Neural progenitor cell (in vitro differentiated cells): ENCODE measurements at places on chromosomes 11 and 22. TPM values are rescaled to one million over a fixed set of nuclear protein-coding genes. Genes with fewer than 3 reads are reported as not detected.

The CXCR5 gene
- total RNA-seq: not detected in 2 replicates

The MYO7A gene
- 0.97 and 2.7 TPM in 2 replicates for total RNA-seq

The TRPC6 gene
- total RNA-seq: 0.09 and 0.17 TPM in 2 replicates

The BCO2 gene
- 0.87 TPM in 1 of 2 replicates, not detected in the other for total RNA-seq

The TTC36 gene
- 0.62 TPM in 1 of 2 replicates, not detected in the other for total RNA-seq

The VPREB1 gene
- total RNA-seq: not detected in 2 replicates

The NDUFC2 gene
- 36.7 and 89.5 TPM in 2 replicates for total RNA-seq

The VPS26B gene
- 17.6 and 19.5 TPM in 2 replicates for total RNA-seq

The NAT10 gene
- 42.9 and 44.6 TPM in 2 replicates for total RNA-seq

DNA sequence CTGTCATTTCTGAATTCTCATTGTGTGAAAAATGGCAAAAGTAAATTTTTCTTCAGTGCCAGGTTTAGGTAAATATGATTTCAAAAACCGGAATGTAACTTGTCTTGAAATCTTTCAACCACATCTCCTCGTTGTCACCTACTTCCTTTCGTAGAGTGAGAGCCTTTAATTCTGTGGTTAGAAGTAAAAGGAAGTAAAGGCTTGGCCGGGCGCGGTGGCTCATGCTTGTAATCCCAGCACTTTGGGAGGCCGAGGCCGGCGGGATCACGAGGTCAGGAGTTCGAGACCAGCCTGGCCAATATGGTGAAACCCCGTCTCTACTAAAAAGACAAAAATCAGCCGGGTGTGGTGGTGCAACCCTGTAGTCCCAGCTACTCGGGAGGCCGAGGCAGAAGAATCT is 29.8 kb downstream of the SGSM3 start:
- DNase-seq: no peak

DNA sequence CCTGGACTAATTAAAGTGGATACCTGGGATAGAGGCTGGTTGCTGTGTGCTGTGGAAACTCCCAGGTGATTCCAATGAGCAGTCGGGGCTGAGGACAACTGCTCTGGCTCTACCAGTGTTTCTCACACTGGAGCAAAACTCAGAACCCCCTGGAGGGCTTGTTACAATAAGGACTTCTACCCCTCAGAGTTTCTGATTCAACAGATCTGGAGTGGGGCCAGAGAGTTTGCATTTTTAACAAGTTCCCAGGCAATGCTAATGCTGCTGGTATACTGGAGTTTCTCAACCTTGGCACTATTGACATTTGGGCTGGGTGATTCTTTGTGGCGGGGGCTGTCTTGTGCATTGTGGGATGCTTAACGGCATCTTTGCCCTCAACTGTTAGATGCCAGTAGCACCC is 353.7 kb downstream of the MIAT start:
- no peak for DNase-seq

- no peak for DNase-seq
These were observed 107.2 kb upstream of the ANO1 start for GRCh38 chr11:69970785-69971535.

- no peak for DNase-seq
These were observed 56.7 kb upstream of the CLPB start for GRCh38 chr11:72491001-72491400.

DNA sequence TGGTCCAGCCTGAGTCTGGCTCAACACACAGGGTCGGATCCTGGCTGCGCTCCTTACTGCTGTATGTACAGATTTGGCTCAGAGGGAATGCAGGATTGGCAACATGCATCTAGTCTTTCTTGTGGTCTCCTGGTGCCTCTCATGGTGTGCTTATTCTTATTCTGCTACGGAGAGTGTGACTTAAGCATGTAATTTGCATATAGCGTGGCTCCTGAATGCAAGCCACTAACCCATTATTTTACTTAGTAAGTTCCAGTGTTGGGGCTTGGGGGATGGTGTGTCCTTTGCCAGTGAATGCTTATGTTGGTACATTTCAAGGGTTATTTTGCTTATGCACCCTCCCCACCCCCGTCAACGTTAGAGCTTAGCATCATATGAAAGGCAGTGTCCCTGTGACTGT is 51.2 kb downstream of the PTPRJ start:
- DNase-seq: no peak

- DNase-seq: no peak
These were observed 101.3 kb downstream of the RRM1 start for GRCh38 chr11:4195909-4196308.

DNA sequence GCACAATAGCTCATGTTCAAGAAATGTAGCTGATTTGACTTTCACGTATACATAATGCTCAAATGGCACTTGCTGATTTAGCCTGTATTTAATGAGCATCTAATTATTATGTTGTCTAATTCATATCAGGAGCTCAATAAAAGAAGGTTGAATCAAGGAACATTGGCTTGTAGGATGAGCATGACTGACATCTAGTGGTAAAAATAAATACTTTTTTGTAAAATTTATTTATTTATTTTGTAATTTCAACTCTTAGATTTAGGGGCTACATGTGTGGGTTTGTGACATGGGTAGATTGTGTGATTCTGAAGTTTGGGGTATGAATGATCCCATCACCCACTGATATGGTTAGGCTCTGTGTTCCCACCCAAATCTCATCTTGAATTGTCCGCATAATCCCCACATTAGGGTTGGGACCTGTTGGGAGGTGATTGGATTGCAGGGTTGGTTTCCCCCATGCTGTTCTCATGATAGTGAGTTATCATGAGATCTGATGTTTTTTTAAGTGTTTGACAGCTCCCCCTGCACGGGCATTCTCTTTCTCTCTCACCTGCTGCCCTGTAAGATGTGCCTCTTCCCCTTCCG is 1.7 kb upstream of the OR52E5 start:
- DNase-seq: no peak

DNA sequence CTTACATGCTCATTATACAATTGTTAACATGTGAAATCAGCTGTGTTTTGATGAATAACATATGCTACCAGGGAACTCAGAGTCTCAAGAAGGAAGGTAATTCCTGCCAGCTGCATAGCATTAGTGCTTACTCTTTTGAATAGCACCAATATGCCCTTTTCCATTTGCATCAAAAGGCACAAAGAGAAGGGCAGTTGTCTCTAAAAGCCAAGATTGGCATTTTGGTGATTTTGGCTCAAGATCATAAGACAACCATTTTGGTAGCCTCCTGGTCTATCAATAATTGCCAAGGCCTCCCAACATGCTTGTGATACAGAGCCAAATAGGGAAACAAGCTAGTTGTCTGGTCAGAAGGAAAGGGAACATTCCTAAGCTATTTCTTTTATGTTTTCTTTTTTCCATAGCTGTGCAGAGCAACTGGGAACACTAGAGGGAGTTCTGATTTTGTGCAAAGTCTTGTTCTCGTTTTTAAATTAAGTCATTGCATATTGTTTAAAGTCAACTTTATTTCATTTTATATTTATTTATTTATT is 416.7 kb upstream of the CHORDC1 start:
- DNase-seq: peak; percentile 26

GRCh38 chr11:20608934-20609333 is 9.5 kb downstream of the SLC6A5 start:
- DNase-seq: no peak

- DNase-seq: no peak
These were observed 238.1 kb downstream of the SWAP70 start for GRCh38 chr11:9901943-9902342.

- DNase-seq: no peak
These were observed 35.3 kb upstream of the XBP1 start for GRCh38 chr22:28835630-28836189.

DNA sequence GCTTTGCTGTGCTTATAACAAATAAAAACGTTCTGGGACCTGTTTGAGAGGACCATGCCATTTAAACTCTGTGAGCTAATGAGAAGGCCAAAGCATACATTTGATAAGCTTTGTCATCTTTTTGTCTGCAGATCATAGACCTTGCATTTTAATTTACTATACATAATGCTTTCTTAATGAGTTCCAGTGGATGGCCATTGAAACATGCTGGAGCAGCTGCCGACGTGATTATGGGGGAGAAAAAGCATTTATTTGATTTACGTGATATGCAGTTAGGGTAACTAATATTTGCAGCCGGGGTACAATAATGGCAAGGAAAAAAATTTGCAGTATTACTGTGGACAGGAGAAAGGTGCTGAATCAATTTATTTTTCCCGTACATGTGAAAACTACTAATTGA is 240.2 kb downstream of the FAT3 start:
- DNase-seq: no peak

- no peak for DNase-seq
These were observed 42.8 kb downstream of the GLYAT start for GRCh38 chr11:58688789-58689503.

DNA sequence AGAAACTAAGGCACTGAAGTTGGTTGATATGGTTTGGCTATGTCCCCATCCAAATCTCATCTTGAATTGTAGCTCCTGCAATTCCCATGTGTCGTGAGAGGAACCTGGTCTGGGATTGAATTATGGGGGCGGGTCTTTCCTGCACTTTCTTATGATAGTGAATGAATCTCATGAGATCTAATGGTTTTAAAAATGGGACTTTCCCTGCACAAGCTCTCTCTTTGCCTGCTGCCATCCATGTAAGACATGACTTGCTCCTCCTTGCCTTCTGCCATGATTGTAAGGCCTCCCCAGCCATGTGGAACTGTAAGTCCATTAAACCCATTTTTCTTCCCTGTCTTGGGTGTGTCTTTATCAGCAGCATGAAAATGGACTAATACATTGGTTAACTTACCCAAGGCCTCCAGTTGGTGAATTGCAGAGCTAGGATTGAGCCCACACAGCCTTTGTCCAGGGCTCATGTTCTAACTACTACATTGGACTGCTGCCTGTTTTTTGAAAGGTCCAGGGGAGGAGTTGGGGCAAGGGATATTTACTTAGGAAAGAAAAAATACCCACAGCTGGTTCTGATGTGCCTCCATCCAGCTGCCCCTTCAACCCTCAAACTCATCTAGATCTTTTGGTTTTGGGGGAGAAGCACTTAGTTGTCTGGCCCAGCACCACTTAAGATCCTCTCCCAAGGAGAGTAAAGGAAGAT is 107.8 kb upstream of the NAV2 start:
- DNase-seq: no peak

DNA sequence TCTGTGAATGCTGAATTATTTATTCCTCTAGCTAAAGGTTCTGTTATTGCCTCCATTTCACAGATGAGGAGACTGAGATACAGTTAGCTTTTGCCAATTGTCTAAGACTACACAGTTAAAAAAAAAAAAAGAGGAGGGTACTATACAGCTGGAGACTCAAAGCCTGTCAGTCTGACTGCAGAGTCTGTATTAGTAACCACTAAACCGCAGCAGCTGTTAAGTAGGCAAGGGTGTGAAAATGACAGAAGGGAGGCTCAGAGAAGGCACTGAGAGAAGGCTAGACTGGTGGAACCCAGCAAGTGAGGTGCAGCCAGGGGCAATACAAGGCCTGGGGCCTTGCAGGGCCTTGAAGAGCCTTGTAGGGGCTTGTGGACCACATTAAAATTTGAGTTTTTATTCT is 181.2 kb downstream of the CSNK2A3 start:
- no peak for DNase-seq
